ENCODE measurements at places on chromosomes 1 and 21. TPM values are rescaled to one million over a fixed set of nuclear protein-coding genes. Genes with fewer than 3 reads are reported as not detected.

The TIMM17A gene
- total RNA-seq: 41.4 TPM

The NBPF4 gene
- 0.34 TPM for total RNA-seq

The OR2T29 gene
- total RNA-seq: not detected

- DNase-seq: no peak
Measured at GRCh38 chr1:19193004-19193403, 17.1 kb downstream of the UBR4 start.

- no peak for DNase-seq
Measured at GRCh38 chr1:17653728-17654351, 101.3 kb upstream of the ACTL8 start.

GRCh38 chr21:15010645-15011044, 54.2 kb downstream of the NRIP1 start:
- no peak for DNase-seq

DNA sequence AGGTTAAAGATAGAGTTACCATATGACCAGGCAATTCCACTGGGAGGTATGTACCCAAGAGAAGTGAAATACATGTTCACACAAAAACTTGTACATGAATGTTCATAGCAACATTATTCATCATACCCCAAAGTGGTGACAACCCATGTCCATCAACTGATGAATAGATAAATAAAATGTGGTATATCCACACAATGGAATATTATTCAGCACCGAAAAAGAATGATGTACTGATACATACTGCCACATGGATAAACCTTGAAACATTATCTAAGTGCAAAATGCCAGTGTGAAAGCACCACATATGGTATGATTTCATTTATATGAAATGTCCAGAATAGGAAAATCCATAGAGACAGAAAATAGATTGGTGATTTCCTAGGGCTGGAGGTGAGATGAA, 53.4 kb upstream of the PAXBP1 start:
- DNase-seq: no peak

DNA sequence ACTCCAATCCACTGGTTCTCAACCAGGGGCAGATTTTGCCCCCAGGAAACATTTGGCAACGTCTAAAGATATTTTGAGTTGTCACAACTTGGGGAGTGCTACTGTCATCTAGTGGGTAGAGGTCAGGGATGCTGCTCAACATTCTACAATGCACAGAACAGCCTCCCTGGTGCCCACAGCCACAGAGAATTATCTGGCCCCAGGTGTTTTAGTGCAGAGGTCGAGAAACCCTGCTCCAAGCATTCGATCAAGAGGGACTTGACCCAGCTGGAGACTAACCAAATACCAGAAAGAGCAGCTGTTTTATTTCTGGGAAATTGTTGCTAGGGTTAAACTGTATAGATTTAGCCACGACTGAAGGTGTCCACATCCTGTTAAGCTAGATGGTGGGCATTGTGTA, 19.2 kb downstream of the CD247 start:
- no peak for DNase-seq

- no peak for DNase-seq
Measured at GRCh38 chr1:53507116-53507820, 48.1 kb downstream of the DMRTB1 start.

DNA sequence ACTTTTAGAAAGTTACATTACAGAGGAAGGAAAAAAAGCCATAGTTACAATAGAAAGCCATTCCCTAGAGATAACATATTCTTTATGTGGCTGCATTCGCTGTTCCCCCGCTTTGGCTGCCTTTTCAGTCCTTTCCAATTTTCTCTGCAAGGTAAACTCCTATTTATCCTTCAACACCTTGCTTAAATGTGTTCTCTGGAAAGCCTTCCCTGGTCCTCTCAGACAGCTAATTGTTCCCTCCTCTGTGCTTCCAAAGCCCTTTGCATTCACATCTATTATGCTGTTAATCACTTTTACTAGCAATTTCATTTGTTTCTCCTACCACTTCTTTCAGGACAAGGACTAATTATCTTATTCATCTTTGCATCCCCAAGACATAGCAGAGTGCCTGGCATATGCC, 1.6 kb downstream of the PHC2 start:
- no peak for DNase-seq

GRCh38 chr1:47754221-47754620, 243.0 kb downstream of the TRABD2B start:
- DNase-seq: no peak

DNA sequence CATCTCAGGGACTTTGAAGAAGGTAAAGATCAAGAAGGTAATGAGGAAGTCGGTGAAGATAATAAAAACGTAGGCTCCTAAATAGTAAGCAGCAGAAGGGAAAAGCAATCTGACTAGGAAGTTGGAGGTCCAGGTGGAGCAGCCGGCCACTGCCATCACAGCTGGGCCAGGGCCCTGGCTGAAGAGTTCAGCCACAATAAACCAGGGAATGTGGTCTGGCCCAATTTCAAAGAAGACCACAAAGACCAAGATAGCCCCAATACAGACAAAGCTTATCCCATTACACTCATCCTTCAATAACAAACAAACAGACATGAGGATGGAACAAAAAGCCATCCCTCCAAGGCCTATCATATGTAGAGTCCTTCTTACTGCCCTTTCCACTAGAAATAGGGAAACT, 18.4 kb upstream of the JAK1 start:
- DNase-seq: no peak

DNA sequence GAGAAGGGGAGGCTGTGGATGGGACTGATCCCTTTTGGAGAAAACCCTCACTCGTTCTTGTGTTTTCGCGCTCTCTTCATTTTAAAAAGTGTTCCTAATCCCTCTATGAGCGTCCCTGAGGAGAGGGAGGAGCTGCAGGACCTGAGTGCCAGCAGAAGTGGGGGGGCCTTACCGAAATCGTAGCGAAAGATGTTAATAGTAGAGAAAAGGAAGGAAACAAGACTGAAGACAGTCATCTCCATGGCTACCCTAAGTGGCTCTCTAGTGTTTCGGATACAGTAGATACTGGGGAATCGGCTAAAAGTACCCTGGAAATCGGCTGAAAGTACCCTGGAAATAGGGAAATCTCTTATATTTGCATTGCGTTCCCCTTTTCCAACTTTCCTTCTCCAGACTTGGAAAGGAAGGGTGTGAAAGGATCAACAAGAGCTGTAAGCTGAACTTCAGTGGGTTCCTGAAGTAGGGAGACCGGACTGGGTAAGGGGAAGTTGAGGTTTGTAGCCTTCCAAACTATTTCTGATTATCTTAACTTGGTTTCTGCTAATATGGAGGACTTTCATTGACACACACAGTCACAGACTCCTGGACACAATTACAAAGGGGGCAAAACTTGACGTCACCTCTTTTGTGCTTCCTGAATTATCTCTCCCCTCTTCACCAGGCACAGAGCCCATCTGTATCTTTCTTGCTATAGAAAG, 486 bp upstream of the DSTYK start:
- no peak for DNase-seq

DNA sequence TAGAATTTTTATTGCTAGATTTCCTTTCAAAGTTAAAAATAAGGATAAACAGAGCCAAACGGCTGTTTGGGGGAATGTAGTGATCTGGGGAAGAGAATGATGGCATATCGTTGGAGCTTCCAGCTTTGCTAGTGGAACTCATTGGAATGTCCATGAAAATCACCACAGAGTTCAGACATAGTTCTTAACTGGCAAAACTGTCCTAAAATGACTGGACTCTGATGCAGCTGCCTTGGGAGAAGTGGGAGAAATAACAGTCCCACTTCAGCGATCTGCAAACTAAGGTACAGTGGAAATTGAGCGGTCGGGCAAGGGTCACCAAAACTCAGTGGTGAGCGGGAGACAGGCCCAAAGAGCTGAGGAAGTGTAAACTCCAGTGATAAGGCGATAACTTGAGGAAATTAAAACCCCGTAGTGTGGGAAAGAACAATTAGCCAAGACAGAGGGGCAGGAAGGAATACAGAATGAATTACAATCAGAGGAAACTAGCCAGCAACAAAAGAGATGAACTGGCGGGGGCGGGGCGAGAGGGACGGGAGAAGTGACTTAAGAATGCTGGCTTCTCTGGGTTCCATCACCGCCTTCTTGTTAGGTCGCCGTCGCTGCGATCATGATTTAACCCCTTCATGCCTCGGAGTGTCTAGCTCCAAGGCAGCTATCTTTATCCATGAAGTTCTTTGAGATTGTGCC, 89.8 kb upstream of the ARHGAP29 start:
- no peak for DNase-seq

- DNase-seq: peak; percentile 73
Measured at GRCh38 chr21:39385299-39386145, 36.6 kb upstream of the HMGN1 start.

- DNase-seq: no peak
Measured at GRCh38 chr1:57599236-57599994, 175.6 kb upstream of the DAB1 start.

The NUDT4B gene
- total RNA-seq: not detected

- DNase-seq: no peak
Measured at GRCh38 chr1:204841798-204842197, 28.9 kb upstream of the NFASC start.

GRCh38 chr21:10273196-10273595, 248.2 kb upstream of the TPTE start:
- no peak for DNase-seq

DNA sequence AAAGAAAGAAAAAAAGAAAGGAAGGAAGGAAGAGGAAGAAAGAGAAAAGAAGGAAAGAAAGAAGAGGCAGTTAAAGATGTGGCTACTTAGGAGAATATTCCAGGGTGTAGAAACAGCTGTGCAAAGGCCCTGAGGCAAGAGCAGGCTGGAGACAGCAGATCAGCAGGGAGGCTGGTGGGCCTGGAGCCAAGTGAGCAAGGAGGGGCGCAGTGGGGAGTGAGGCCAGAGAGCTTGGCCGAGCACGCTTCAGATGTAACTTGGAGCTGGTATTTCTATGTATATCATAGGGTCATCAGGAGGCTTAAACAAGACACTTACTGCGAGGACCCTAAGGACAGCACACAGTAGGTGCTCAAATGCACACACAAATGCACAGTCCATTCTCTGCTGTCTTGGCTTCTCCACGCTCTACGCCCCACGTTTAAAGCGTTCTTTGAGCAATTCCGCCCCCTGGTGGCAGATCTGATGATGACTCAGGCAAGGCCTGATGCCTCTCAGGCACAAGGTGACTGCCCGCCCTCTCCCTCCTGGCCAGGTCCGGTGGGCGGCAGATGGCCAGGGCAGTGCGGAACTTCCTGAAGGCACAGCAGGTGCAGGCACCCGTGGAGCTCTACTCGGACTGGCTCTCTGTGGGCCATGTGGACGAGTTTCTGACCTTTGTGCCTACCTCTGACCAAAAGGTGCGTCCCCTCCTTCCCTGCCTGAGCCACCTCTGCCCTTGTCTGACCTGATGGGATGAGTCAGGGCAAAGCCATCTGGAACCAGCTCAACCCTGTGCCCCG, 11.9 kb upstream of the PADI3 start:
- peak; percentile 91 for DNase-seq

DNA sequence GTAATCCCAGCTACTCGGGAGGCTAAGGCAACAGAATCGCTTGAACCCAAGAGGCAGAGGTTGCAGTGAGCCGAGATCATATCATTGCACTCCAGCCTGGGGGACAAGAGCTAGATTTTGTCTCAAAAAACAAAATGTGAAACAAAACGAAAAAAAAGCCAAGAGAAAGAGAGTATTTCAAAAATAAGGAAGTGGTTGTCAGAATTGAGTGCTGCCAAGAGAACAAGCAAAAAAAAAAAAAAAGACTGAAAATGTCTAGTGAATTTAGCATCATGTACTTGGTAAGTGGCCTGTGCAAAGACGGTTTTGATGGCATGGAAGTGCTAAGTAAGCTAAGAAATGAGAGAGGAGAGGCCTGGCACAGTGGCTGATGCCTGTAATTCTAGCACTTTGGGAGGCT, 14.3 kb downstream of the KPNA6 start:
- DNase-seq: no peak

GRCh38 chr1:226915672-226915995, 24.5 kb upstream of the COQ8A start:
- no peak for DNase-seq

The SLC6A9 gene
- total RNA-seq: 38.3 TPM

GRCh38 chr1:26690157-26690556, 5.7 kb upstream of the ARID1A start:
- DNase-seq: no peak

All from ureter (tissue), 1 donor.